ENCODE measurements at places on chromosomes 11 and 22.

GRCh38 chr22:37401401-37402183, 25.7 kb downstream of the ELFN2 start:
- no peak for DNase-seq

DNA sequence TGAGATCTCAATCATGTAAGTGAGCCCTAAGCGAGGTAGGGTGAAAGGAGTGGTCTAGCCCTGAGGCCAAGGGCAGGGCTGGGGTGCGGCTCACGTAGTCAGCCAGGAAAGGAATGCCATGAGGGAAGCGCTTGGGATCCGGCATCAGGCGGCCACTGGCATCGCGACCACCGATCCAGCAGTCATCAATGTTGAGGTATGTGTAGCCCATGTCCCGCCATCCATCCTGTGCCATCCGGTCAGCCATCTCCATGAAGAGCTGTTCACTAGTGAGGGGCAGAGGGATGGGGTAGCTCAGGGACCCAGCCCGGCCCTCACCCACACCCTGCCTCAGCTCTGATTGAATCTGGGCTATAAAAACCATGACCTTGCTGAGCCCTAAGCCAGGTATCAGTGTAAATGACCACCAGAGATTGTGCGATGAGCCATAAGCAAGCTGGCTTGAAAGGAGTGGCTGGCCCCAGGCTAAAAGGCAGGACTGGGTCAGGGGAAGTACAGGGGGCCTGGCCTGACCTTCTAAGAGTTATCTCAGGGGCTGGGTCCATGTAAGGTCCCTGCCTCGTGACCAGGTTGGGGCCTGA, 2.9 kb downstream of the NAGA start:
- DNase-seq: no peak

DNA sequence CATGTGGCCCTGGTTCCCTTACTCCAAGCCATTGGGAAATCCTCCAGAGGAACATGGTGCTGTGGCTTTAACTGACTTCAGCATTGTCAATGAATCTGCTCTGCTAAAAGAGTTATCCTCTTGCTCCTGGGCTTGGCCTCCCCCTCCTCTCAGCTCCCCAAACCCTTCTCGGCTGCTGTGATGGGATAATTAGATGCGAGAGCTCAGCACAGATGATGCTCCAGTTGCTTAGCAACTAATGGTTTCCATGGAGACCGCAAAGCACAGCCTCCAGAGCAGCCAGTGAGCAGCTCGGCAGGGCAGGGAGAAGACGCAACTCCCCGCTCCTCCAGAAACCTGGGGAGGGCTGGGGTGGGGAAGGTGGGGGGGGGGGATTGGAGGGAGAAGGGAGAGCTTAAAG, 2.8 kb upstream of the UPK2 start:
- no peak for DNase-seq

- DNase-seq: peak; percentile 97
Measured at GRCh38 chr11:34357701-34358257, at the start of gene ABTB2. TSS of gene ABTB2 (minus strand) at chr11:34358010.

DNA sequence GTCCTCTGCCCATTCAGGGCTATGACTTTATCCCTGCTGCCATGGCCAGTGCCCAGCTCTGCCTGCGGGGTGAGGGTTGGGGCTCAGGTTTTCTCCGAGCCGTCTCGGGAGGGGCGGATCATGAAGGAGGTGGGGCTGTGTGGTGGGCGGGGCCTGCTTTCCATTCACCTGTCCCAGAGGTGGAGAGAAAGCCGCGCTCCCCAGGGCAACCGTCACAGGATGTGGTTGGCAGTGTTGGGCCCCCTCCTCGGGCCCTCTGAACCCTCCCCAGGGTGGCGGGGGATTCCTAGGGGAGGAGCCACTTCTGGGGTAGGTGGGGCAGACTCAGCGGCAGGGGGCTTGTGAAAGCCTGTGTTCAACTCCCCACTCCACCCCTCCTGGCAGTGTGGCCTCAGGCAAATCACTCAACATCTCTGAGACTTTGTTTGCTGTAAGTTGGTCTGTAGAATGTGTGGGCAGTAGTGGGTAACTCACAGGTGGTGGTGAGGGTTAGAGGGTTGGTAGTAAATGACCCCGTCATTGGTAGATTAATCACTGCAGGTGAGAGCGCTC, 50.3 kb downstream of the CD6 start:
- DNase-seq: peak; percentile 91

DNA sequence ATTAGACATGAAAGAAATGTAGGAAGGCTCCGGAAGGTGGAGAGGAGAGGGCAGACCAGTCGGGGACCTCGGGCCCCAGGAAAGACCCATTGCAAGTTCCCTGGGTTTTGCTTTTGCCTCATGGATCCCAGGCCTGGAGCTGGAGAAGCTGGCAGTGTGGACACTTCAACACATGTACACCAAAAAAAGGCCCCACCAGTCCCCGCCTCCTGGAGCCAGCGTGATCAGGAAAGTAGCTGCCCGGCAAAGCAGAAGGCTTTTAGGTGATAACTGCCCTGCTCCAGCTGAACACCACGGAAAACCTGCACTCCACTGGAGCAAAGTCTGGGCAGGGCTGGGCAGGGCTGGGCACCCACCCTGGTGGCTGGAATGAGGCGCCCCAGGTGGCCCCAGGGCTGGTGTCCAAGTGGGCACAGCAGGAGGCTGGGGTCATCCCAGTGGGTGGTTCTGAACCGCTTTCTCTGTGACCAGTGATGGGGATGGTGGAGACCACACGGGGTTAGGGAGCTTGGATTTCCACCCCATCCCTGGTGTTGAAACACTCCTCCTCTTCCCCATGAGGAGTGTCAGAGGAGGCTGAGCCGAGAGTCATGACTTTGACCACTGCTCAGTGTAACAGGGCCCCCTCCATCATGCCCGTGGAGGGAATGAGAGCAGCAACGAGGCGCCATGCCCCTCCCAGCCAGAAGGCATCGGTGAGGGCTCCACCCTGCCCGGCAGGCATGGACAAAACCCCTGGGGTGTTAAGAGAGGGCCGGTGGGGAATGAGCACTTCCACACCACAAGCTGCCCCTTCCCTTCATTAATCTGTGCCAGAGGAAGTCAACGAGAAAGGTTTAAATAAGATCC, 16.9 kb upstream of the MUC5AC start:
- no peak for DNase-seq

GRCh38 chr11:114153224-114153623, 93.7 kb downstream of the ZBTB16 start:
- DNase-seq: no peak

- no peak for DNase-seq
Measured at GRCh38 chr11:110808248-110808647, 96.0 kb upstream of the ARHGAP20 start.

GRCh38 chr11:95501761-95502266, 270.8 kb upstream of the SESN3 start:
- no peak for DNase-seq

- DNase-seq: no peak
Measured at GRCh38 chr11:128709402-128709801, 15.5 kb downstream of the FLI1 start.

DNA sequence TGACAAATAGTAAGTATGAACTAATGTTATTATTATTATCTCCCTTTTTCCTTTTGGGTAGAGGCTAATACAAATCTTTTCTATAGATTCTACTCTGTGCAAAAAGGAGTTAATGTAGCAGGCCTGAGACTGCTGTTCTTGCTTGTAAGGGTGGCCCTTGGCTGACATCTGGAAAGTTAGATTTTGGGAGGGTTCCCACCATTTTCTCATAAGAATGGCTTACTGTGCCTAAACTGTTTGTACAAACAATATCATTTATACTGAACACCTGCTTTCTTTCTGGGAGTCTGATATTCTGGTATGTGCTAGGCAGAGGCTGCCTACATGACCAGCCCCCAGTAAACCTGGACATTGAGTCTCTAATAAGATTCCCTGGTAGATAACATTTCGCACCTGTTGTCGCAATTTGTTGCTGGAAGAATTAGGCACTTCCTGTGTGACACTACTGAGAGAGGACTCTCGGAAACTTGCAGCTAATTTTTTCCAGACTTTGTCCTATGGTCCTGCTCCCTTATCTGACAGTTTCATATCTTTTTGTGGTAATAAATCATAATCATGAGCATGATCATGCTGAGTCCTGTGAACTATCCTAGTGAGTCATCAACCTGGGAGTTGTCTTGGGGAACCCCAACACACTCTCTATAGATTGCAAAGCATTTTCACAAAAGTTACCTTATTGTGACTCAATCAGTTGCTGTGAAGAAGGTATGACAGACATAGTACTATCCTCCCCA, 257.7 kb upstream of the CCDC90B start:
- no peak for DNase-seq

DNA sequence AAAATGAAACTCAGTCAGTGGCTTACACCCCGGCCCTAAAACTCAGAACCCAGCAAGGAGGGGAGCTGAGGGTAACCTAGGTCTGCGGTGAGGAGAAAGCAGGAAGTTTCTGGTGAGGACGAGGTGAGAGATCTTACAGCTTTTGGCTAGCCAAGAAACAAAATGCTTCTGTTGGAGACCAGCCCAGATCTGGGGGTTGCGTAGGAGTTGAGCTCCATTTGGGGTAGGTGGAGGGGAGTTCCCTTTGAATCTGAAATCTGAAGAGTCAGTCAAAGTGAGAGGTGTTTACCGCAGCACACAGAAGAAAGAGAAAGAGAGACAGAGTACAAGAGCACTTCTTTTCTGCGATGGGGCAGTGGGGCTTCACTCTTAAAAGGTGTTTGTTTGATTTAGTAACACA, 29.6 kb downstream of the EHF start:
- DNase-seq: peak; percentile 79

DNA sequence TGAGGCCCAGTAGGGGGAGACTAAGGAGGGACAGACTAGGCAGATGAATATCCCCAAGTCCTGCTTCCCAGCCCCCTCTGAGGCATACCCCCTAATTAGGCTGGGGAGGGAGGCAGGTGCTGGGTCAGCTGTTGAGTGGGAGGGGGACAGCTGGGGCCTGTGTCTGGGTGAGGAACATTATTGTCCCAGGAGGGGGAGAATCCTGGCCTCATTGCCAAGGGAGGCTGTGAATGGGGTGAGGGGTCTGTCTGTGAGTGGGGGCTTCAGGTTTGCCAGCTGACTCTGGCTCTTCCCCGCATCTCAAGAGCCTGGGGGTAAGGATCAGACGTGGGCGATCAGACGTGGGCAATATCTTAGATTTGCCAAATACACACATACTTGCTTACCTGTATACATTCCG, 2.1 kb downstream of the INPPL1 start:
- no peak for DNase-seq

- no peak for DNase-seq
Measured at GRCh38 chr22:48704335-48704734, 1123.3 kb downstream of the BRD1 start.

GRCh38 chr11:123062892-123063825, 1.2 kb upstream of the HSPA8 start:
- no peak for DNase-seq

GRCh38 chr11:103906291-103906867, 130.1 kb upstream of the DDI1 start:
- no peak for DNase-seq

- peak; percentile 87 for DNase-seq
Measured at GRCh38 chr11:46119352-46120216, 1.7 kb downstream of the PHF21A start.

DNA sequence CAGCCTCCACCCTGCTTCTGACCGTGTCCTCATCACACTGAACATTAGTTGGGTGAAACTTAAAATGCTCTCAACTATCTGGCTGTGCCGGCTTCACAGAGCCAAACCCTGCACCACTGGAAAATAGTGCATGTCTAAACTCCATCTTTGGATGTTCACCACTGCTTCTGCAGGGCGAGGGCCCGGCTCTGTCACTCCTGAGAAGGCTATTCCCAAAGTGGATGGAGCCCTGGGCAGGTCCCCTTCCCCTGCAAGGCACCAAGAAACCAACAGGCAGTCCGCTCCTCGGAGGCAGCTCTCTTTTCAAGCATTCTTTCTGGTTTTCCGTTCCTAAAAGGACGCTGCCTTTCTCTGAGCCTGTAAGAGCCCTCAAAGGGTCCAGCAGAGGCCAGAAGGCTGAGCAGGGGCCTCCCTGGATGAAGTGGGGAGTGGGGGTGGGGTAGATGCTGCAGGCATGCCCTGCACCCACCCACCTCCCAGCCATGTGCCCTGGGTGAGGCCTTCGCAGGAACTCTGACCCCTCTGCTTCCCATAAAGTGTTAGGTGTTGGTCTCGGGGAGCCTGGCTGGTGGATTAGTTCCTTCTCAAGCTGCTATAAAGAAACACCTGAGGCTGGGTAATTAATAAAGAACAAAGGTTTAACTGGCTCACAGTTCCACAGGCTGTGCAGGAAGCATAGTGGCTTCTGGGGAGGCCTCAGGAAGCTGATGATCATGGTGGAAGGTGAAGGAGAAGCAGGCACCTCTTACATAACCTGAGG, 23.3 kb downstream of the LINC01488 start:
- DNase-seq: no peak

DNA sequence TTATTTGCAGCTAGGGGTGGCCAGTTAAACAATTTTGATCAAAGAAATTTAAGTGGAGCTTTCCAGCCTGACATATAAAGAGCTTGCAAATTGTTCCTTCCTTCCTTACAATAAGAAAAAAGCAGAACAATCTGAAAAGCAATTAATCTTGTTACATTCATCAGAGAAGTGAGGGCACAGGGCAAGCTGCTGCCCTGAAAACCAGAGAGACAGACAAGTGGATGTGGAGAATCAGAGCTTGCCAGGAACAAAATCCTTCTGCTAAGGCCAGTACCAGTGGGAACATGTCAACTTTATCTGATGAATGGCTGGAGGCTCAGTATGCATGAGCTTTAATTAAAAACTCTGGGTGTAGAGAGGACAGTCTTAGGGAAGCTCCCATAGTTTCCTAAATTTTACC, 8.8 kb downstream of the CCDC179 start:
- no peak for DNase-seq

GRCh38 chr11:57205041-57205641, 23.4 kb downstream of the LRRC55 start:
- no peak for DNase-seq

- DNase-seq: no peak
Measured at GRCh38 chr22:27834364-27835185, 33.0 kb upstream of the MN1 start.

GRCh38 chr11:35631891-35632290, 13.6 kb downstream of the FJX1 start:
- no peak for DNase-seq

- no peak for DNase-seq
Measured at GRCh38 chr11:101470881-101471520, 112.8 kb downstream of the TRPC6 start.

DNA sequence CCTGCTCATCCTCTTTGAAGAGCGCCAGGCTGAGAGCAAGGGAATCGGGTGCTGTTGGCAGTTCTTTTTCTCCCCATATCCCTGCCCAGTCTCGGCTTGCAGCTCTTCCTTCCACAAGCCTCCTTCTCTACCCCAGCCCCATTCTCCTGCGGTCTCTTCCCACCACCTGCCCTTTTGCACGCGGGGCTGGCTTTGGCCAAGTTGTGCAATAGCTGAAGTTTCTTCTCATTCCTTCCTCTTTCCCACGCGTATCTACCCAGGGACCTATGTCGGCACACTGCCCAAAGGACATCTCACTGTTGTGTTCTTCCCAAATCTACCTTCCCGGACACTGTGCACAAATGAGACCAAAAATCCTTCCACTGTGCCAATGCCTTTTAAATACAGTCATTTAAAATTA, 22.3 kb upstream of the HTR3A start:
- DNase-seq: no peak

DNA sequence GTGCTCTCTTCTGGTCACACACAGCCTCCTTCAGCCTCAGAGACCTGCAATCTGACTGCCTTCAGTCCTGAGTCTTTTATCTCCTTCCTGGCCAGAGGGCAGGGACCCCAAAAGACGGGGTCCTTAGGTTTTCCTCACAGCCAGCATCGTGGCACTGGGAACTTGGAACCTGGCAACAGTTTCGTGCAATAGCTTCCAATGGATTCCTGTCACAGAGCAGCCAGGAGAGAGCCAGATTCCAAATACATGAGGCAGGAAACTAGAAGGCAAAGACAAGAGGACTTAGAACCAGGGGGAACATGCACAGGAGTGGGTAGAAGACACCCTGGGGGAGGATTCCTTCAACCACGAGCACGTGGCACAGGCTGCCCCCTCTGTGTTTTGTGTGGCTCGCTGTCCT, 48.6 kb downstream of the C11orf91 start:
- DNase-seq: no peak
